ENCODE measurements at places on chromosomes 11 and 22. TPM values are rescaled to one million over a fixed set of nuclear protein-coding genes. Genes with fewer than 3 reads are reported as not detected.

Gene APLNR
- total RNA-seq, result 42.7 TPM

Gene SCGB1D2
- total RNA-seq, result not detected

Gene HPS5
- total RNA-seq, result 43.2 TPM

Gene UBQLN3
- 0.88 TPM for total RNA-seq
